ENCODE measurements at places on chromosomes 11 and 22.

GRCh38 chr11:105821781-105822180 lies 200.3 kb downstream of the MSANTD4 start:
- H3K4me1 ChIP-seq, result no peaks in the 10 kb centered on the region
- no peak overlapping the region for H3K4me3 ChIP-seq
- no peak overlapping the region for H3K27ac ChIP-seq
- no peak for DNase-seq
- H3K27me3 ChIP-seq, result no peaks in the 10 kb centered on the region
- H3K36me3 ChIP-seq, result no peaks in the 10 kb centered on the region

GRCh38 chr22:20563466-20563906 lies 56.1 kb downstream of the MED15 start:
- H3K36me3 ChIP-seq, result no peaks in the 10 kb centered on the region
- H3K4me1 ChIP-seq, result no peaks in the 10 kb centered on the region
- no peak for DNase-seq
- H3K4me3 ChIP-seq, result no peak overlapping the region
- no peaks in the 10 kb centered on the region for H3K27me3 ChIP-seq

DNA sequence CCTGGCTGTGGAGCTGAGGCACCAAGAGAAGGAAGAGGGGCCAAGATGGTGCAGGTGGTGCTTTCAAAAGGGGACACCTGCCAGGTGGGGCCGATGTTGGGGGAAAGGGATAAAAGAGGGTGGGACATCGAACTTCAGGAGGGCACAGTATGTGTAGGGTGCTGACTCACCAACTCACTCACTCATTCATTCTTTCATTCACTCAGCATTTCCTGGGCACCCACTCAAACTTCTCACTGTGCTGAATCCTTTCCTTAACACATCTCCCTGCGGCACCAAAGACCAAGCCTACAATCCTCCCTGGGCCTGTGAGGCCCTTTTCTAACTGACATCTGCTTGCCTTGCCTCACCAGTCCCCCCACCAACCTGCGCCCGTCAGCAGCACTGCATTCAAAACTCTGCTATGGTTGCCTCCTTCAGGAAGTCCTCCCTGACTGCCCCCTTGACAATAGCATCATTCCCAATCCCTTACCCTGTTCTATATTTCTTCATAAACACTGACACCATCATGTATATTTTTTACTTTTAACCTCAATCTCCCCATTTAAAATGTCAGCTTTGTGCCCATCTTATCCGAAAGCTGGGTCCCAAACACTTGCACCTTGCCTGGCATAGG lies 246.6 kb downstream of the MN1 start:
- no peaks in the 10 kb centered on the region for H3K27me3 ChIP-seq
- no peak overlapping the region for H3K4me3 ChIP-seq
- H3K36me3 ChIP-seq, result no peaks in the 10 kb centered on the region
- H3K4me1 ChIP-seq, result no peaks in the 10 kb centered on the region
- H3K27ac ChIP-seq, result no peak overlapping the region

DNA sequence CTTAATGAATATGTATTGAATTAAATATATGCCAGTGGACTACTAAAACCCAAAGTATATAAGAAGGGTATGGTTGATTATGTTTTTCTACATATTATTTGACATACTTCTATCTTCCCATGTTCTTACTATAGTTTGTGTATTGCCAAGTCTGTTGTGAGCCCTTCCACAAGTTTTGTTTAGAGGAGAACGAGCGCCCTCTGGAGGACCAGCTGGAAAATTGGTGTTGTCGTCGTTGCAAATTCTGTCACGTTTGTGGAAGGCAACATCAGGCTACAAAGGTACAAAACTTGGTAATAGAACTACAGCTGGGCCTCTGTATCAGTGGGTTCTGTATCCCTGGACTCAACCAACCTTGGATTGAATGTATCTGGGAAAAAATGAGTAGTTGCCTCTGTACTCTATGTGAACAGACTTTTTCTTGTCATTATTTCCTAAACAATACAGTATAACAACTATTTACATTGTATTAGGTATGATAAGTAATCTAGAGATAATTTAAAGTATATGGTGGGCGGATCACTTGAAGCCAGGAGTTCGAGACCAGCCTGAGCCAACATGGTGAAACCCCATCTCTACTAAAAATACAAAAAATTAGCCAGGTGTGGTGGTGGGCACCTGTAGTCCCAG lies 38.7 kb upstream of the TTC36 start:
- no peak overlapping the region for H3K4me3 ChIP-seq
- DNase-seq, result peak; percentile 59
- H3K27ac ChIP-seq, result no peak overlapping the region
- H3K36me3 ChIP-seq, result peaks cover 69% of the 10 kb centered on the region
- H3K4me1 ChIP-seq, result no peaks in the 10 kb centered on the region
- no peaks in the 10 kb centered on the region for H3K27me3 ChIP-seq

DNA sequence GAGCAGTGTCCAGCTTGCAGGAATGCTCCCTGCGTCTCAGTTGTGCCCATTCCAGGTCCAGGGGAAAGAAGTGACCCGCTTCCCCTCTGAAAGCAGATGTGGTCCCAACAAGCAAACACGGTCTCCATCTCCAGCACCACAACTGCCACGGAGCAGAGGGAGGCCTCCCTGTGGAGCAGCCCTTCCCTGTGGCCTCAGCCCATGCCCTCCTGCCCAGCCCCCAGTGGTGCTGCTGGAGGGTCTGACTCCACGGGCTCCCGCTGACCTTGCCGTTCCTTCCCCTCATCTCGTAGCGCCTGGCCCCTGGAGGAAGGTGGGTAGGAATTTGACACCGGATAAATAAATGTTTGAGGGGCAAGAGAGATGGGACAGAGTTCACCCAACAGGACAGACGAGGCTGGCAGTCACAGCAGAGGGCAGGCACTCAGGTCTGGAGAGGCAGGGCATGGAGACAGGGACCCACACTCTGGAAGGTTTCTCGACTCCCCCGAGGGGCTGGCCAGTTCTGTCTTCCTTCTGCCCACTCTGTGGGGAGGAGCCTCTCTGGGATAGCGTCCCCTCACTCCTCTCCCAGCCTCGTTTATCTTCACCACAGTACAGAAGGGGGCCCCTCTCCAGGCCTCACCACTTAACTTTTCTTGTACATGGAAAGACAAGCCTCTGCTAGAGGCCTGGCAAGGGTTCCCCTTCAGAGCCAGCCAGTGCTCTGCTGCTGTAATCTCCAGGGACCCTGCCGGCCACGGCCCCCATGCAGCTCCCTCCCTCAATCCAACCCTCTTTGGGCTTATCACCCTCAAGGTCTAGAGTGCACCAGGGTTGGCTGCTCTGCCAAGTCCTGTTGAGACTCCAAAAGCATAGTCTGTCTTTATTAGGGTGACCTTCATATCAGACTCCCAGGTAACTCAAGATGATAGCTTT lies 7.5 kb upstream of the ST3GAL4 start:
- H3K27me3 ChIP-seq, result no peaks in the 10 kb centered on the region
- H3K4me3 ChIP-seq, result no peak overlapping the region
- no peaks in the 10 kb centered on the region for H3K36me3 ChIP-seq
- no peak for DNase-seq
- H3K4me1 ChIP-seq, result peaks cover 7% of the 10 kb centered on the region

GRCh38 chr11:9046481-9046880 lies 42.7 kb upstream of the NRIP3 start:
- no peak for DNase-seq
- no peak overlapping the region for H3K27ac ChIP-seq
- no peaks in the 10 kb centered on the region for H3K27me3 ChIP-seq

- no peak for DNase-seq
- H3K4me3 ChIP-seq, result no peak overlapping the region
- H3K36me3 ChIP-seq, result no peaks in the 10 kb centered on the region
- H3K4me1 ChIP-seq, result peaks cover 30% of the 10 kb centered on the region
These were observed 27.4 kb downstream of the TSPAN4 start for GRCh38 chr11:870127-870413.

- DNase-seq, result no peak
- H3K4me3 ChIP-seq, result no peak overlapping the region
- no peaks in the 10 kb centered on the region for H3K27me3 ChIP-seq
These were observed 13.2 kb upstream of the AIFM3 start for GRCh38 chr22:20953668-20954500.

GRCh38 chr11:56740107-56740506 lies 8.4 kb downstream of the OR9G4 start:
- H3K4me3 ChIP-seq, result no peak overlapping the region
- no peak for DNase-seq
- no peaks in the 10 kb centered on the region for H3K4me1 ChIP-seq
- H3K27ac ChIP-seq, result no peak overlapping the region
- no peaks in the 10 kb centered on the region for H3K36me3 ChIP-seq
- H3K27me3 ChIP-seq, result no peaks in the 10 kb centered on the region

DNA sequence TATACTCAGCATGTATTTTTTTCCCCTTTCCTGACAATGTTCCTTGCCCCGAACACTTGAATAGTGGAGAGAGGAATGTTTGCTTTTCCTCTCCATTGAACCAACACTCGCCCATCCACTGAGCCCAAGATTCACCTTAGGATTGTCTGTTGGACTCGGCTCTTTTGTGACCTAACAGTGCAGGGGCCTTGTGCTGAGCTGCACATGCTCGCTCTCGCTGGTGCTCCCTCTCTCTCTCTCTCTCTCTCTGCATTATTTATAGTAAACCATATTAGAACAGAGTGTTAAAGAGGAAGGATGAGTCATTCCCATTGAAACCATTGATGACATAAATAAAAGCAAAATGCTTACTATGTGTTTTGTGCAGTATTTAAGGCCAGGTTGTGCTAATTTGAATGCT lies 20.7 kb downstream of the ZBTB16 start:
- peaks cover 17% of the 10 kb centered on the region for H3K27me3 ChIP-seq
- DNase-seq, result no peak
- no peaks in the 10 kb centered on the region for H3K36me3 ChIP-seq
- H3K4me3 ChIP-seq, result no peak overlapping the region

- no peak overlapping the region for H3K4me3 ChIP-seq
- H3K27ac ChIP-seq, result no peak overlapping the region
- no peaks in the 10 kb centered on the region for H3K27me3 ChIP-seq
- no peaks in the 10 kb centered on the region for H3K4me1 ChIP-seq
- H3K36me3 ChIP-seq, result no peaks in the 10 kb centered on the region
- DNase-seq, result no peak
These were observed 346.4 kb upstream of the MTNR1B start for GRCh38 chr11:92623055-92623454.

DNA sequence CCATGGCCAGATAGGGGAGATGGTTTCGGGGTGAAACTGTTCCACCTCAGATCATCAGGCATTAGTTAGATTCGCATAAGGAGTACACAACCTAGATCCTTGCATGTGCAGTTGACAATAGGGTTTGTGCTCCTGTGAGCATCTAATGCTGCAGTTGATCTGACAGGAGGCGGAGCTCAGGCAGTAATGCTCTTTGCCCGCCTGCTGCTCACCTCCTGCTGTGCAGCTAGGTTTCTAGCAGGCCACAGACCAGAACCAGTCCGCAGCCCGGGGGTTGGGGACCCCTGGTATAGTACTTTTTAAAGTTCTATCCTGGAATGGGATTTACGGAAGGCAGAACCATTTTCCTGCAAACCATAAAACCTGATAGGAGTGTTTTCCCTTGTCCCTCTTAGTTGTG lies 54.6 kb downstream of the POLD3 start:
- H3K4me3 ChIP-seq, result no peak overlapping the region
- no peaks in the 10 kb centered on the region for H3K4me1 ChIP-seq

GRCh38 chr11:63768237-63769041 lies at the start of gene ZFTA:
TSS of gene ZFTA (minus strand) at chr11:63768775. CDS start at chr11:63768622, 153 bp downstream.
- peaks cover 4% of the 10 kb centered on the region for H3K36me3 ChIP-seq
- peak within 1 kb of the TSS; percentile 77 for H3K4me3 ChIP-seq
- H3K4me1 ChIP-seq, result peaks cover 15% of the 10 kb centered on the region
- peak within 1 kb of the TSS; percentile 79 for H3K27ac ChIP-seq
- H3K27me3 ChIP-seq, result no peaks in the 10 kb centered on the region

GRCh38 chr11:100638648-100639047 lies 48.4 kb upstream of the ARHGAP42 start:
- no peaks in the 10 kb centered on the region for H3K36me3 ChIP-seq
- H3K27me3 ChIP-seq, result no peaks in the 10 kb centered on the region
- H3K27ac ChIP-seq, result no peak overlapping the region
- no peak for DNase-seq

- no peak overlapping the region for H3K4me3 ChIP-seq
- no peaks in the 10 kb centered on the region for H3K27me3 ChIP-seq
- H3K27ac ChIP-seq, result no peak overlapping the region
- H3K4me1 ChIP-seq, result peaks cover 8% of the 10 kb centered on the region
These were observed 57.6 kb downstream of the SMIM38 start for GRCh38 chr11:69213316-69213715.

DNA sequence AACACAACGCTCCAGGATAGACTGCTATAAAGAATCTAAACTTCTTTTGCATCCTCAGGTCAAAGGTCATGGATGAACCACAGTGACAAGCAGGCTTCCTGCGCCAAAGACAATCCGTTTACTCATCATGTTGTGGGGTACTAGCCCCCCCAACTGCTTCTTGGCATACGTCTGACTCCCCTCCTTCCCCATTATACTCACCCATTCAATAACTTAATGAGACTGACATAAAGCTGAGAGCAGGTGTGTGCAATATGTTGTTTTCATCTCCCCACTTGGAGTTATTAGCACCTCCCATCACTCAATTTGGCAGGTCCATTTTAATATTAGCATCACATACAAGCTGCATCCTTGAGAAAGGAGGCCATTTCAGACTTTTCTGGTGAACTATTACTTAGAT lies 157.1 kb downstream of the CADM1 start:
- H3K4me3 ChIP-seq, result no peak overlapping the region
- H3K27me3 ChIP-seq, result no peaks in the 10 kb centered on the region
- DNase-seq, result no peak
- no peaks in the 10 kb centered on the region for H3K4me1 ChIP-seq

GRCh38 chr22:44179196-44179988 lies 1.3 kb upstream of the PARVG start:
- no peak overlapping the region for H3K27ac ChIP-seq
- H3K27me3 ChIP-seq, result no peaks in the 10 kb centered on the region
- no peak overlapping the region for H3K4me3 ChIP-seq
- no peaks in the 10 kb centered on the region for H3K4me1 ChIP-seq

- no peak overlapping the region for H3K27ac ChIP-seq
- H3K4me3 ChIP-seq, result peak overlapping the region; percentile 41
- no peaks in the 10 kb centered on the region for H3K36me3 ChIP-seq
- no peak for DNase-seq
These were observed 682 bp downstream of the LARGE1 start for GRCh38 chr22:33919391-33920196.

GRCh38 chr11:116376547-116376946 lies 396.2 kb downstream of the BUD13 start:
- DNase-seq, result no peak
- H3K27me3 ChIP-seq, result 0 out of 2 replicates have a peak, but pooled peaks cover 2% of the 10 kb centered on the region
- no peaks in the 10 kb centered on the region for H3K4me1 ChIP-seq

- no peak overlapping the region for H3K4me3 ChIP-seq
- DNase-seq, result no peak
- peaks cover 45% of the 10 kb centered on the region for H3K4me1 ChIP-seq
- peak overlapping the region; percentile 64 for H3K27ac ChIP-seq
- H3K36me3 ChIP-seq, result peaks cover 10% of the 10 kb centered on the region
- no peaks in the 10 kb centered on the region for H3K27me3 ChIP-seq
These were observed 4.5 kb downstream of the BANF1 start for GRCh38 chr11:66006891-66007176.

DNA sequence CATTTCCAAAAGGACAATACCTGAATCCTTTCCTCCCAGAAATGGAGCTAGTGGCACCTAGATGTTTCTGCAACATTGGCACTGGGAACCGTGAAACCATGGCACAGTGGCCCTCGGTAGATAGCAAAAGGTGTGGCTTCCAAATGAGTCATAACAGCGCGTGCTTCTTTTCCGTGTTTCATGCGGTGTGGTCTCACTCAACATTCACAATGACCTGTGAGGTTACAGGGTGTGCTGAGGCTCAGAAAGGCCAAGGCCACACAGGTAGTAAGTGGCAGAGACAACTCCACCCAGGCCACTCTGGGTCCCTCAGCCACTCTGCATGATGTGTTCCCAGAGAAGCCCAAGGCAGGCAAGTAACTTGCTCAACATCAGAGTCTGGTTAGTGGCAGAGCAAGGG lies 67.4 kb downstream of the TP53I11 start:
- H3K36me3 ChIP-seq, result no peaks in the 10 kb centered on the region
- no peak for DNase-seq
- H3K27ac ChIP-seq, result no peak overlapping the region
- H3K4me3 ChIP-seq, result no peak overlapping the region

Data from Panc1 (cell line).